ENCODE measurements at places on chromosomes 5 and 9. TPM values are rescaled to one million over a fixed set of nuclear protein-coding genes. Genes with fewer than 3 reads are reported as not detected.

DNA sequence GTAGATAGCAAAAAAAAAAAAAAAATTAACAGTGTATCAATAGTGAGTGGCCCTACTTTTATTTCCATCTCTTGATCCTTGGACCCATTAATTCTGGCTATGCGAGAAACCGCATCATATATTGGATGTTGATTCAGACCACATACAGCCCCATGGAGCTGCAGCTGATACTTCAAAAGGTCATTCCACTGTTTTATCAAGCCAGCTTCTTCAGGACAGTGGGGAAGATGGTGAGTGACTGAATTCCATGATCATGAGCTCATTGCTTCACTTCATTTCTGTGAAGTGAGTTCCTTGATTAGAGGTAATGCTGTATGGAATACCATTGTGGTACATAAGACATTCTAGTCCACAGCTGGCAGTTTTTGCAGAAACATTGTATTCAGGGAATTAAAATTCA lies 222.9 kb upstream of the MEF2C start:
- H3K27ac ChIP-seq, result no peak overlapping the region
- no peaks in the 10 kb centered on the region for H3K4me1 ChIP-seq
- no peak overlapping the region for H3K4me3 ChIP-seq
- no peaks in the 10 kb centered on the region for H3K27me3 ChIP-seq

GRCh38 chr5:40395251-40395650 lies 284.5 kb upstream of the PTGER4 start:
- no peaks in the 10 kb centered on the region for H3K27me3 ChIP-seq
- no peak overlapping the region for H3K27ac ChIP-seq
- H3K4me1 ChIP-seq, result no peaks in the 10 kb centered on the region
- DNase-seq, result no peak
- no peaks in the 10 kb centered on the region for H3K36me3 ChIP-seq

TICAM2 gene
- polyA plus RNA-seq, result 2.5 TPM

- H3K27ac ChIP-seq, result no peak overlapping the region
- H3K4me3 ChIP-seq, result no peak overlapping the region
- DNase-seq, result no peak
- peaks cover 14% of the 10 kb centered on the region for H3K4me1 ChIP-seq
Measured at GRCh38 chr5:177295924-177296323, 7.6 kb downstream of the RAB24 start.

TMEM174 gene
- polyA plus RNA-seq, result not detected

LTC4S gene
- 3.7 TPM for polyA plus RNA-seq

DNA sequence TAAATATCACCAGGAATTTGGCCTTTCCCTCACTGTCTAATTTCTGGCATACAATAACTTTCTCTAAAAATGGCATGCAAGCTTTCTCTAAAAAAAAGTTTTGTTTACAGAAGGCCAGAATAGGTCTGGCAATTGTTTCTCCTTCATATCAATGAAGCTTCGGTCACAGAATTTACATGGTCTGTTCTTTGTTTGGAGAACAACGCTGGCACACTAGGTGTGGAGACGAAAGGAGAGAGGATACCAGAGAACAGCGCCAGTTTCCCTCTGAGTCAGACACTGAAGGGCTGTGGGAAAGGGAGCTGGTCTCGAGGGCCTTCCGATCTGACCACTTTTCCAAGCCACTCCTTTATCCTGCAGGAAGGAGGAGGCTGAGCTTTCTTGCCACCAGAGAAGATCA lies 60.1 kb upstream of the ITGA1 start:
- H3K27ac ChIP-seq, result peak overlapping the region; percentile 26
- DNase-seq, result no peak
- H3K36me3 ChIP-seq, result no peaks in the 10 kb centered on the region
- H3K27me3 ChIP-seq, result no peaks in the 10 kb centered on the region
- H3K4me1 ChIP-seq, result peaks cover 25% of the 10 kb centered on the region

GRCh38 chr5:158039441-158039840 lies 180.5 kb upstream of the CLINT1 start:
- no peaks in the 10 kb centered on the region for H3K4me1 ChIP-seq
- H3K4me3 ChIP-seq, result no peak overlapping the region
- H3K27me3 ChIP-seq, result no peaks in the 10 kb centered on the region
- H3K27ac ChIP-seq, result no peak overlapping the region
- no peaks in the 10 kb centered on the region for H3K36me3 ChIP-seq

DNA sequence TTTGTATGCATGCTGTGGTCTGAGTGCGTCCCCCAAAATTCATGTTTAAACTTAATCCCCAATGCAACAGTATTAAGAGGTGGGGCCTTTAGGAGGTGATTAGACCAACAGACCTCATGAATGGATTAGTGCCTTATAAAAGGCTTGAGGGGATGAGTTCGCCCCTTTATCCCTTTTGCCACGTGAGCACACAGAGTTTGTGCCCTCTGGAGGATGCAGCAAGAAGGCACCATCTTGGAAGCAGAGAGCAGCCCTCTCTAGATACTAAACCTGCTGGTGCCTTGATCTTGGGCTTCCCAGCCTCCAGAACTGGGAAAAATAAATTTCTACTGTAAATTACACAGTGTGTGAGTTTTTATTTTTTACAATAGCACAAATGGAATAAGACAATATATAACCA lies 177.1 kb upstream of the SPRY4 start:
- peaks cover 8% of the 10 kb centered on the region for H3K4me1 ChIP-seq
- H3K36me3 ChIP-seq, result no peaks in the 10 kb centered on the region
- no peaks in the 10 kb centered on the region for H3K27me3 ChIP-seq
- no peak for DNase-seq
- H3K27ac ChIP-seq, result no peak overlapping the region

- DNase-seq, result peak; percentile 90
- H3K4me1 ChIP-seq, result peaks cover 41% of the 10 kb centered on the region
- peak overlapping the region; percentile 90 for H3K27ac ChIP-seq
- no peaks in the 10 kb centered on the region for H3K27me3 ChIP-seq
- H3K4me3 ChIP-seq, result no peak overlapping the region
Measured at GRCh38 chr9:121743441-121744001, 92.1 kb downstream of the DAB2IP start.

GRCh38 chr9:129235931-129236331 lies 57.9 kb upstream of the IER5L start:
- no peak for DNase-seq
- H3K4me1 ChIP-seq, result peaks cover 3% of the 10 kb centered on the region
- no peak overlapping the region for H3K27ac ChIP-seq
- no peak overlapping the region for H3K4me3 ChIP-seq
- no peaks in the 10 kb centered on the region for H3K36me3 ChIP-seq
- no peaks in the 10 kb centered on the region for H3K27me3 ChIP-seq

- H3K27ac ChIP-seq, result no peak overlapping the region
- H3K4me1 ChIP-seq, result no peaks in the 10 kb centered on the region
- no peaks in the 10 kb centered on the region for H3K36me3 ChIP-seq
- H3K27me3 ChIP-seq, result no peaks in the 10 kb centered on the region
Measured at GRCh38 chr9:120477534-120478001, 102.4 kb downstream of the CDK5RAP2 start.

DNA sequence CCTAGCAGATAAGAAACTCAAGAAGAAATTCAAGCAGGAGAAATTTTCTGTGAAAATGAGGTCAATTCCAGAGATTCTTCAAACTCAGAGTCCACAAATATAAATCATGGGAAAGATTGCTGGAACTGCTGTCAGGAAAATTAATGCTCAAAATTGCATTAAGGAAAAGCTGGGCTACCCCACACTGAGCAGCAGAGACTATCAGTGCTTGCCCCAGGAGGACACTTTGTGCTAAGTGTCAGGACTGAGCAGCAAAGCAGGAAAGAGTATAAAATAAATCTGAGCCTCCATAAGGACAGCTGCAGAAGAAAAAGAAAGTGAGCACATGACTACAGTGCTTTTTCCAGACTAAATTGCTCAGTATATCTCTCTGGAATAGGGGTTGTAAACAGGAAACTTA lies 81.6 kb downstream of the RGS7BP start:
- no peak overlapping the region for H3K4me3 ChIP-seq
- H3K36me3 ChIP-seq, result no peaks in the 10 kb centered on the region
- no peak overlapping the region for H3K27ac ChIP-seq
- no peaks in the 10 kb centered on the region for H3K4me1 ChIP-seq
- H3K27me3 ChIP-seq, result no peaks in the 10 kb centered on the region
- no peak for DNase-seq

TRAF1 gene
- polyA plus RNA-seq, result 2.2 TPM

DNA sequence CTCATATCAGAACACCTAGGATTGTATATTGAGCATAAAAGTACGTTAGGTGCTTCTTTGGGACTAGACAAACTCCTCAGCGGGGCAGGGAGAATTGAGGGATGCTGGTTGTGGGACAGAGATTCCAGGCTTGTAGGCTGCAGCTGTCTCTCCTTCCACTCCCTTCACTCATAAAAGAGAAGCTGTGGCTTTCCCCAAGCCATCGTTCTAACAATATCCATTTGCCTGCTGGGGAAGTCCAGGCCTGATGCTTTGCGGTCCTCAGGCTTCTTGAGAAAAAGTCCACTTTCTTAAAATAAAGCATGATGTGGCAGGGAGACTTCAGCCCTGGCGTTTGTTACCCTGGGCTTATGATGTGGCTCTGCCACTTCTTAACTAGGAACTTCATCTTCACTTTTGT lies 129.3 kb upstream of the OSMR start:
- H3K36me3 ChIP-seq, result no peaks in the 10 kb centered on the region
- H3K27ac ChIP-seq, result no peak overlapping the region
- H3K4me1 ChIP-seq, result peaks cover 10% of the 10 kb centered on the region
- peaks cover 11% of the 10 kb centered on the region for H3K27me3 ChIP-seq

- no peak overlapping the region for H3K27ac ChIP-seq
- DNase-seq, result no peak
- no peak overlapping the region for H3K4me3 ChIP-seq
- H3K36me3 ChIP-seq, result no peaks in the 10 kb centered on the region
- H3K27me3 ChIP-seq, result no peaks in the 10 kb centered on the region
Measured at GRCh38 chr5:143484601-143485000, 81.1 kb upstream of the NR3C1 start.

GRCh38 chr9:87097238-87097637 lies 149.9 kb upstream of the GAS1 start:
- H3K4me1 ChIP-seq, result no peaks in the 10 kb centered on the region
- no peak overlapping the region for H3K4me3 ChIP-seq
- H3K27me3 ChIP-seq, result no peaks in the 10 kb centered on the region
- H3K27ac ChIP-seq, result no peak overlapping the region

GRCh38 chr9:27539479-27540441 lies 10.1 kb upstream of the MOB3B start:
- H3K4me3 ChIP-seq, result no peak overlapping the region
- no peaks in the 10 kb centered on the region for H3K36me3 ChIP-seq
- DNase-seq, result peak; percentile 45
- no peaks in the 10 kb centered on the region for H3K27me3 ChIP-seq
- peaks cover 16% of the 10 kb centered on the region for H3K4me1 ChIP-seq
- H3K27ac ChIP-seq, result peak overlapping the region; percentile 80

DNA sequence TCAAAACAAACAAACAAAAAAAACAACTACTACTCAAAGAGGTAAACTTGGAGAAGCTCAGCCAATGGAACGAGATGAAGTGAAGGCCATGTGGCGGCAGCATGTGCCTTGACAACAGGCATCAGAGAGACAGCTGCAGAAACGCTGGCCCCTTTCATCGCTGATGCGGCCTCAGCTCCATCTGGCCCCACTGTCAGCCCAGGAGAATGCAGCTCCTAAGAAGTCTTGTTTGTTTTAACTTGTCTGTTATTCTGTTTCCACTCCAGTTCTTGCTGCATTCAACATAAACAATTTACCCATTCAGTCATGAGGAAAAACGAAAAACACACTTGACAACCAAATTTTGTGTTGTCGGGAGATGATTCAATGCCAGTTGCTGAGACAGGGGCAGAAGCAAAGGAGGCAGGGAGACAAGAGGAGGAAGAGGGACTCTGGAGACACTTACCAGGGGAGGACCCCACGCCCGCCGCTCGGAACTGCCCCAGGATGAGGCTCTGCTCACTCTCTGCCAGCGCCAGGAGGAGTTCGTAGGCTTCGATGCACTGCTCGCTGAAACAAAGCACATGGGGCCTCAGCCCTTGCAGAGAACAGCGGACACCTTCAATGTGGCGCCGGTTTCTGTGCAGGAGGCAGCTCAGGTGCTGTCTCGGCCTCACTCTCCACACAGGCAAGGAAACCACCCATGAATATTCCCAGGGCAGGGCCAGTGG lies 91.2 kb downstream of the DCP2 start:
- peaks cover 5% of the 10 kb centered on the region for H3K4me1 ChIP-seq
- peaks cover 3% of the 10 kb centered on the region for H3K36me3 ChIP-seq
- H3K27ac ChIP-seq, result peak overlapping the region; percentile 63
- H3K4me3 ChIP-seq, result no peak overlapping the region
- no peaks in the 10 kb centered on the region for H3K27me3 ChIP-seq

DNA sequence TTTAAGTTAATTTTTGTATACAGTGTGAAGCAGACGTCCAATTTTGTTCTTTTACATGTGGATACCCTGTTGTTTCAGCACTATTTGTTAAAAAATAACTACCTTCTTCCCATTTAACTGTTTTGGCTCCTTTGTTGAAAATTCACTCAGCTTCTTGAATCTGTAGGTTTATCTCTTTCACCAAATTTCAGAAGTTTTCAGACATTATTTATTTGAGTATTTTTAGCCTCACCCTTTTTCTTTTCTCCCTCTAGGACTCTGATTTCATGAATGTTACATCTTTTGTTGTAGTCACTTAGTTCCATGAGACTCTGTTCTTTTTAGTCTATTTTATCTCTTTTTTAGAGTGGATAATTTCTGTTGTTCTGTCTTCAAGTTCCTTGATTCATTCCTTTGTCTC lies 4.6 kb upstream of the TNPO1 start:
- H3K27me3 ChIP-seq, result no peaks in the 10 kb centered on the region
- H3K4me1 ChIP-seq, result peaks cover 10% of the 10 kb centered on the region
- no peak overlapping the region for H3K4me3 ChIP-seq
- DNase-seq, result no peak
- H3K36me3 ChIP-seq, result no peaks in the 10 kb centered on the region

PRDM9 gene
- not detected for polyA plus RNA-seq

PCDHGC3 gene
- 40.8 TPM for polyA plus RNA-seq

DNA sequence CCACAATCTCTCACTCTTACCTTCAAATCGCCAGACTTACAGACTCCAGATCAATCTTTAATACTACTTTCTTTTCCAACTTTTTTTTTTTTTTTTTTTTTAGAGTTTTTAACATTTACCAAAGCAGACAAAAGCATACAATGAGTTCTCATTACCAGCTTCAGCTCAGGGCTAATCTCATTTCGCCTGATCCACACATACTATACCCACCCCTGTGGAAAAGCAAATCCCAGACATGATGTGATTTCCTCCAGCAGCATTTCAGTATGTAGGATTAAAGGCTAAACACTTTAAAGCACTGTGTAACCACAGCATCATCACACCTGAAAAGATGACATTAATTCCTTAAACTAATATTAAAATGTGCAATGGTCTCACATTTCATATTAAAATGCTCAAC lies 138.8 kb upstream of the RETREG1 start:
- no peak for DNase-seq
- H3K27me3 ChIP-seq, result no peaks in the 10 kb centered on the region
- H3K4me3 ChIP-seq, result no peak overlapping the region
- H3K4me1 ChIP-seq, result no peaks in the 10 kb centered on the region
- no peaks in the 10 kb centered on the region for H3K36me3 ChIP-seq

DNA sequence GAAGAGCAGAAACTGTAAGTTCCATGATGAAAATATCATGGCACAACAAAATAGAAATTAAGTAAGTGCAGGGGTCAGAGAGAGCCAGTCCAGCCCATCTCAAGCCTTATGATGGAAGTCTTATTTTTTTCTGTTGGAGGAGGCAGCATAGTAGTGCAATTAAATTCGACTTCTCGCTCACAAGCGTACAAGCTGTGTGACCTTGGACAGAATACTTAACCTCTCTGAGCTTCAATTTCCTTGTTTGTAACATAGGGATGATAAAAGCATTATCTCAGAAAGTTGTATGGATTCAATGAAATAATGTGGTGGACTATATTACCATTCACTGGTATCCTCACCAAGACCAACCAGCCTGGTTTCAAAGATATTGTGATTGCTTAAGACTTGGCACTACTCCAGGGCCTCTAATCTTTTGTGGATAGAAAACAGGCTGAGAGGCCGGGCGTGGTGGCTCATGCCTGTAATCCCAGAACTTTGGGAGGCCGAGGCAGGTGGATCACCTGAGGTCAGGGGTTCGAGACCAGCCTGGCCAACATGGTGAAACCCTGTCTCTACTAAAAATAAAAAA lies 26.8 kb upstream of the MVB12B start:
- no peaks in the 10 kb centered on the region for H3K36me3 ChIP-seq
- no peaks in the 10 kb centered on the region for H3K27me3 ChIP-seq
- peaks cover 9% of the 10 kb centered on the region for H3K4me1 ChIP-seq
- H3K4me3 ChIP-seq, result no peak overlapping the region
- DNase-seq, result no peak
